ENCODE measurements at places on chromosomes 2 and 18.

GRCh38 chr2:225337183-225337582, 62.3 kb upstream of the NYAP2 start:
- no peak for DNase-seq

DNA sequence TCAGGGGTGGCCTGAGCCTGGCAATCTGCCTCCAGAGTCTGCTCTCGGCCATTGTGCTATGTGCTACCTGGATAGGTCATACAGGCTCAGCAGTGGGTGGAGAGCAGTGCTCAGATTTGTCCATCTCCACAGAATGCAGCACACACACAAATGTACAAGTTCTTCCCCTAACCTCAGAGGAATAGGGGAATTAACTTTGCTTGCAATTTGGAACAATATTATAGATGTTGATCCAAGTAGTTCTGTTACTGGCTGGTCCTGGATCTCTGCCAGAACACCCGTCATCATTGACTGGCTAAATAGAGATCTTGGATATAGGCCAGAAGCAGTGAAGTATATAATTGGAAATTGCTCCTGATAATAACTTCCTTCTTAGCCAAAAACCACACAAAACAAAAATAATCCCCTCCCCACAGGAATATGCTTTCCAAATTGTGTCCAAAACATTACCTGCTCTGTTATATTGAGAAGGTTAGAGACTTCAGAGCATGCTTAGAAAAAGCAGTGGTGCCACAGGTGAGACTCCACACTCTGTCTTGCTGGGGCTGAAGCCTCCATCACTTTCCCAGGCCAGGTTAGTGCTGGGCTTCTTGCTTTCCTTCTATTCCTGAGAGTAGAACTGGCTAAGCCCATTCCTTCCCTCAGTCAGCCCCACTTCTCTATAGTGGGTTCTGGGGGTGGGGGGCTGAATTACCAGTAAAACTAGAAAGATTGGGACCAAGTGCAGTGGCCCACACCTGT, 38.8 kb downstream of the NCAPH start:
- DNase-seq, result no peak

GRCh38 chr18:68721681-68722583, 7.0 kb upstream of the TMX3 start:
- DNase-seq, result peak; percentile 20

- no peak for DNase-seq
Measured at GRCh38 chr2:233436191-233436581, 81.9 kb downstream of the DGKD start.

- no peak for DNase-seq
Measured at GRCh38 chr18:46374850-46375249, 270.7 kb downstream of the HAUS1 start.

DNA sequence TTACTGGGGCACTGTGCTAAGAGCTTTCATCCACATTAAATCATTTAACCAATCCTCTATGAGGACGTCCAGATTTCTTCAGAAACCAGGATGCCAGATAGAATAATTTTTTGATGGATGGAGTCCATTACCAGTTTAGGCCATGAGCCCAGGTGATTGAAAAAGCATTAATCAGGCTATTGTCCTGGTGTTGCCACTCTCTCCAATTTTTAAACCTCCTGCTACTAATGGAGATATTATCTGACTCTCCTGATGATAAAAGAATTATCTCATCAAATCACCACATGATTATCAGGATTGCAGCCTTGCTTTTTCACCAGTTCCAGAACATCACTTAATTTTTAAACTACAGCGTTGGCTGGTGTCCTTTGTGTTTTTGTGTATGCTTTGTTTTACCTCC, 402.2 kb downstream of the CLIP4 start:
- no peak for DNase-seq

DNA sequence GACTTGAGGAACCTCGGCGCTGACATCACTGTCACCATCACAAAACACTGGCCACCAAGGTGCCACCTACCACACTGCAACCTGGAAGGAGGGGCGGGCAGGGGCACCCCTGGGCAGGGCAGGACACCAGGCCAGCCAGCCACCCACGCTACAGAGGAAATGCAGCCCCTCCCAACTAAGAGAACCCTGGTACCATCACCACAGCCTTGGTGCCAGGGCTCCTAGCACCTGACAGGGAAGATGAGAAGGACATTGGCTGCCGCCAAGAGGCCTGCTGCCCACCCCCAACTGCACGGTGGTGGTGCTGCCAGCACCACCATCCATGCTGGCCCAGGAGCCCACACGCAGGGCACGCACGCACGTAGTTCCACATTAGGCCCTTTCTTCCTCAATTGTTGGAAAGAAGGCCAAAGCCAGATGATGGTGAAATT, 88.7 kb downstream of the HDAC4 start:
- DNase-seq, result no peak

- DNase-seq, result no peak
Measured at GRCh38 chr2:37365669-37366068, 21.2 kb downstream of the QPCT start.

GRCh38 chr18:63445037-63445436, 22.8 kb upstream of the VPS4B start:
- DNase-seq, result no peak

DNA sequence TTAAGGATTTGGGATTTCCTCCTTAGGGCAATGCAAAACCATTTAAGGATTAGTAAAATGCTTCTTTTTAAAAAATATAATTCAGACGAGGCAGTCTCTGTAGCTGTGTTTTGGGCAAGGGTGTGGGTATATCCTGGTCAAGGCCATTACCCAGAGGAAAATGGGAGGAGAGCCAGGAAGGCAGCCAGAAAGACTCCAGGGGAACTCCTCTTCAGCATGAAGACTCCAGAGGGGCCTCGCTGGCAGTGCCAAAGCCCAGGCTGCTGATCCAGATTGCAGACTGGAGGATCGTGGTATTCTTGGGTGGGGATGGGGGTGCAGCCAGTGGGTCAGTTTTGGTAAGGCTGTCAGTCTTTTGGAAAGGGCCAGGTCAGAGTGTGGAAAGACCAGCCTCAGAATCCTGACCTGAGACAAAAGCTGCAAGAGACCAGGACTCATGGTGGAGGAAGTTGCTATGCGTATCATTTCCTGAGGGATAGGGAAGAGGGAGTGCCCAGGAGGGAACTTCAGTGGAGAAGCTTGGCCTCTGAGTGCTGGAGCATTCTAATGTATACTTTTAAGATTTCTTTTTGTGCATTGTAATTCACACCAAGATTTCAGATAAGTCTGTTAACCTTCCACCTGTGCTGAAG, 20.9 kb upstream of the RAB11FIP5 start:
- DNase-seq, result no peak

DNA sequence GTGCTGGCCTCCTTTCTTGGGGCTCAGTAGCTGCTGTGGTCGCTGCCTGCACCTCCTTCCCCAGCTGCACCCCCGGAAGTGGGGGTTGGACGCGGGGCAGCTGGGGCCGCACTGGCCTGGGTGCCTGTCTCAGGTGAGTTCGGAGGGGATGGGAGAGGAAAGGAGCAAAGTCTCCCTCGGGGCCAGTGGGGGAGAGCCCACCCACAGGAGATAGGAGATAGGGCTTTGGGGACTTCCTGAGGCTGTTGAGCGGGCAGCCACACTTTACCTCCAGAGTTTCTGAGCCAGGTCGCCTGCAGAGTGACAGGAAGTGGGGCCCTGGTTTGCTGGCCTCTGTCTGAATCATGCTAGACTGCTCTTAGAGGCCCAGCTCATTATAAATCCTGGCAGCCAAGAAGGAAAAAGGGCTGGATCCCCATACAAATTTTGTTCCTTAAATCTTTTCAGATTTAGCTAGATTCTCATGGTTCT, 8.1 kb downstream of the MBP start:
- DNase-seq, result peak; percentile 86

DNA sequence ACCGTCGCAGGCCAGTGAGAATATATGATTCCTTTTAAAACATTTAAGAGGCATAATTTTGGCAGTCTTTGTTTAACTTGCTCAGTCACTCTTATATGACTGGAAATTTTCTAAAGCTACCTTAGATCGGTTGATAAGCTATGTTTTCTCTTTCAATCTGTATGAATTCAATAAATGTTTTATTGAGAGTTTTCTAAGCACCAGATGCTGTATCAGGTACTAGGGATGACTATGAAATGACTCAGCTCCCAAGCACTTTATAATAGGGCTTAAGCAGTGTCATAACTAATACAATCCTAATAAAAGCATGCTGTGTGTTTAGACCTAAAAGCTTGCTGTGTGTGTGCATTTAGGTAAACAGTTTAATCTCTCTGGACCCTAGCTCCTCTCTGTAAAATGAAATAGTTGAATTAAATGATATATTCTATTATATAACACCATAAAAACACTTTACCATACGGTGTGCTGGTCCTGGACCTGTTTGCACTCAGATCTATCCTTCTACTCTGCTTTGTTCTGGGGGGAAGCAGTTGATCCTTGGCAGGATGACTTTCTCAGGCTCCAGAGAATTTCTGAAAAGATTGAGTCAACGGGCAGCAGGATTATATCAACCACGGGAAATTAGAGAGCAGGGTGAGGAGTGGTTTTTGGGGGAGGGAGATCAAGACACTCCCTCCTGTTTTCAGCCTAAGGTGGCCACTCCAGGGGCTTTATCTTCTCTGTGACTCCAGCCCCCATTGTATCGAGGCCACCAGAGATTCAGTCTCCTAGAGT, 26.1 kb upstream of the SLC38A11 start:
- no peak for DNase-seq

All from GM06990 (cell line).